ENCODE measurements at places on chromosomes 2 and 18.

DNA sequence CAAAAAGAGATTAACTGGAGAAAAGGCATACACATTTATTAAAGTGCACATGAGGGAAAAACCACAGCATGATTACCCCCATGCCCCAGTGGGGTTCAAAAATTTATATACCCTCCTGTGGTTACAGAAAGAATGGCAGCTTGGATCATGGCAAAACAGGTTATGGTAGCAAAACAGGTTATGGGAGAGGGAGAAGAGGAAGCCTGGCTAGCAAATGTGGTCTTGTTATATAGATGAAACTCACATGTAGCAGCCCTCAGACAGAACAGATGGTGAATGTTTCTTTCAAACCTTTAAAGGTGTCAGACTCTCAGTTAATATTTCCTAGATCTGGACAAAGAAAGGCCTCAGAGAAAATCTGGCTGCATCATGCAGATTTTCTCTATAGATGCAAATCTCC is 178.2 kb upstream of the ZC3H15 start:
- DNase-seq, result no peak

- no peak for DNase-seq
These were observed 8.6 kb downstream of the FAM124B start for GRCh38 chr2:224393157-224393872.

GRCh38 chr2:9333591-9334171 is 89.6 kb downstream of the ITGB1BP1 start:
- no peak for DNase-seq

GRCh38 chr18:58256316-58257080 is 212.5 kb downstream of the NEDD4L start:
- no peak for DNase-seq

GRCh38 chr2:129636692-129637091 is 342.8 kb upstream of the RAB6C start:
- no peak for DNase-seq

DNA sequence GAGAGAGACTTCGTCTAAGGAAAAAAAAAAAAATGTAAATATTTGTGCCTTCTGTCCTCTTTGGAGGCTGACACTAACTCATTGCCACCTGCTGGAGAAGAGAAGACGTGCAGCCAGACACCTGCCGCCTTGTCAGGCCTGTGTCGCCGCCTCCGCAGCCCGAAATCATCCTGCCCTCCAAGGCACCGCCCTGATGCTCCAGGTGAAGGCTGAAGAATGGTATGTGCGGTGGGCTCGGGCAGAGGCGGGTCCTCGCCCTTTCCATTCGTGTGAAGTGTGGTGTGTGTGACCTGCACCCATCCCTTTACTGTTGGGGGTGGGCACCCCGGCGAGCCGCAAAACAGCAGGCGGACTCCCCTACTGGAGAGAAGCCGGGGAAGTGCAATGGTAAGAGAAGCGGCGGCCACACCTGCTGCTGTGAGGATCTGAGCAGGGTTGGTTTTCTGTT is 60.4 kb downstream of the FAM161A start:
- DNase-seq, result no peak

- DNase-seq, result no peak
These were observed 8.9 kb downstream of the PAPOLG start for GRCh38 chr2:60764736-60765534.

DNA sequence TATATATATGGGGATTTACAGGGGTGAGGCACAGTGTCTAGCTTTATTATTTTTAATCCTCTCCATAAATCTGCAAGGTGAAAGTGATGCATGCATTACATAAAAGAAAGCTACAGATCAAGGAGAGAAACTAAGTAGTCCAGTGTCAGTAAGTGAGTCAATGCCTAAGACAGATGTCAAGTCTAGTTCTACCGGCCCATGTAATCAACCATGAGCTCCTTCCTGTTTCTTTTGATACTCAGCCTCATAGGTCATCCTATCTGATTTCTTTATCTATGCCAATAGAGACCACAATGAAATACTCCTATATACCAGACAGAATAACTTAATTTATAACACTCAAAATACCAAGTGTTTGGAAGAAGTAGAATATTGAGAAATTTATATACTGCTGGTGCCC is 20.2 kb upstream of the GYPC start:
- DNase-seq, result no peak

DNA sequence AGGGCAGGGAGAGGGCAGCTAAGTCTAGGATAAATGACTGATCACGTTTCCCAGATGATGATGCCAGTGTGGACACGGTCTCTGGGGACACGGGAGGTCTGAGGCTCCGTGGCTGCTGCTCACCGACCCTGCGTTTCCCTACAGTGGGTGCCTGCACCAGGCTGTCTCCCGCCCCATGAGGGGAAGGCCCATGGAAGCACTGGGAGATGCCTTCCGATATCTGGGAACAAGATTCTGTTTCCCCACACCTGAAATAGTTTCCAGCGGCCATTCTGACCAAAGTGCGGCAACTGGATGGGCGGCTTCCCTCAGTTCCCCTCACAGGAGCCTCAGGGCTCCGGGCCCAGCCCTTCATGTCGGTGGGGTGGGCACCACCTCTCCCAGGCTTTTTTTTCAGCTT is 83.1 kb downstream of the EDAR start:
- DNase-seq, result no peak

- DNase-seq, result no peak
These were observed 856 bp downstream of the FAM228A start for GRCh38 chr2:24175631-24176187.

DNA sequence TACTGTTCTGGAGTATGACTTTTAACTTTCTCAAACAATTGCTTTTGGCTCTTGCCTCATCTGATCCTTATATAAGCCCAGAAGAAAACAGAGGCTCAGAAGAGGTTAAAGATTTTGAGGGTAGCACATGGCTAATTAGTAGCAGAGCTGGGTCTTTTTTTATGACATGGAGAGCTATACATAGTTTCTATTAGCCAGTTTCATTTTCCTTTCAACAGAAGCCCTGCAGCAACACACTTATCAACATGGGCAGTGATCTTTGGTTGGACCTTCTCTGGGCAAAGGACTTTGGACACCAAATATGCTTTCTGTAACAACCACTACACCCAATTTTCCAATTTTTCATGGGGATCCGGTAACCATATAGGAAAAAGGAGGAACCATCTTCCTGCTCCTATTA is 64.9 kb downstream of the NCKAP5 start:
- DNase-seq, result no peak

DNA sequence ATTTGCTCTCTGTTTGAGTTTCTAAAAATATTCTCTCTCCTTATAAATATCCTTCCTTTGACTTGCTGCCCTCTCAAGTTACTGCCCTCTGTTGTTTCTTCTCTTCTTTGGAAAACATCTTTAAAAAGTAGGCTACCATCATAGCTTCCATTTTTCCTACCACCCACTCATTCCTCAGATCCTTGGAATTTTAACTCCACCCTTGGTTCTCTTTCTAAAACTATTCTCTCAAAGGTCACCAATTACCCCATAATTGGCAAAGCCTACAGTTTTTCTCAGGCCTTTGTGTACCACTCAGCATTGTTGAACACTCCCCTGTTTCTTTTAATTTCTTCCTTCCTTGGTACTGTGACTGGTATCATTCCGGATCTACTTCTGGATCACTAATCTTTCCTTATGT is 43.0 kb upstream of the ITGAV start:
- no peak for DNase-seq

DNA sequence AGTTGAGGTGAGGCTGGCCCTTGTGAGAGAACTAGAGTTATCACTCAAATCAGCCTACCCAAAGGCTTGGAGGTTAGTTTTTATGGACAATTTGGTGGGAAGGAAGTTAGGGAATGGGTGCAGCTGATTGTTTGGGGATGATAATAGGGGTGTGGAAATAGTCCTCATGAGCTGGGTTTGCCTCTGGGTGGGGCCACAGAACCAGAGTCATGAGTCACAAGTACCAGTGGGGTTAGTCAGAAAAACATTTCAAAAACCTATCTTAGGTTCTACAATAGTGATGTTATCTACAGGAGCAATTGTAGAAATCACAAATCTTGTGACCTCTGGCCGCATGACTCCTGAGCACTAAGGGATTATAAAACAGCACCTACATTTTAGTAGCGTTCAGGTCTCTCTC is 630.1 kb upstream of the PIK3C3 start:
- no peak for DNase-seq

- DNase-seq, result no peak
These were observed 3.1 kb upstream of the SNED1 start for GRCh38 chr2:240995041-240996021.

DNA sequence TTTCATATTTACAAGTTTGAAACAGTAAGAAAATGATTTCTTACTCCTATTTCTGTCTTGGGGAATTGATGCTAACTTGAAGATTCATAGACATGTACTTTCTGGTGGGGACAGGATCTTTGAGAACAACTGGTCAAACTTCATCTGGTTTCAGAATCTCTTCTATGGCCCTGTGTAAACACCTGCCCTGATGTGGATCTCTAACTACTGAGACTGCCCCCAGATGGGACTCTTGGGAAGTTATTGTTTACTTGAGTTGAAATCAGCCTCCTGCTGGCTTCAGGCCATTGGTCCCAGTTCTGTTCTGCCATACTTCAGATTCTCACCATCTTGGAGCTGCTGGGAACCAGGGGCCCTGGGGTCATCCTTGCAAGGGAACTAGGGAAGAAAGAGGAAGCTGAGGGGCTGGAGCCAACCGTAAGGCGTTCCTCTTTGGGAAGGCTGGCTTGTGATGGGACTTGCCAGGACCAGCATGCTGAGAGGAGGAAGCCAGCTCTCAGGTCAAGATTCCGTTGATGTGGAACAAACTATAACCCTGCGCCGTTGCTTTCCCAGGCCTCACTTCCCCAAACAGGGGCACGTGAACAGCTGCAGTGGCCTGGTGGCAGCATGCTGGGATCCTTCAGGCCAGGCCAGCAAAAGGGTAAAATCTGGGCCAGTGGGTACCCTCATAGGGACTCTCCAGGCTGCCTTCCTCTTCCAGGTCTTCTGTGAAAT is 135.5 kb upstream of the CXCR4 start:
- DNase-seq, result no peak

DNA sequence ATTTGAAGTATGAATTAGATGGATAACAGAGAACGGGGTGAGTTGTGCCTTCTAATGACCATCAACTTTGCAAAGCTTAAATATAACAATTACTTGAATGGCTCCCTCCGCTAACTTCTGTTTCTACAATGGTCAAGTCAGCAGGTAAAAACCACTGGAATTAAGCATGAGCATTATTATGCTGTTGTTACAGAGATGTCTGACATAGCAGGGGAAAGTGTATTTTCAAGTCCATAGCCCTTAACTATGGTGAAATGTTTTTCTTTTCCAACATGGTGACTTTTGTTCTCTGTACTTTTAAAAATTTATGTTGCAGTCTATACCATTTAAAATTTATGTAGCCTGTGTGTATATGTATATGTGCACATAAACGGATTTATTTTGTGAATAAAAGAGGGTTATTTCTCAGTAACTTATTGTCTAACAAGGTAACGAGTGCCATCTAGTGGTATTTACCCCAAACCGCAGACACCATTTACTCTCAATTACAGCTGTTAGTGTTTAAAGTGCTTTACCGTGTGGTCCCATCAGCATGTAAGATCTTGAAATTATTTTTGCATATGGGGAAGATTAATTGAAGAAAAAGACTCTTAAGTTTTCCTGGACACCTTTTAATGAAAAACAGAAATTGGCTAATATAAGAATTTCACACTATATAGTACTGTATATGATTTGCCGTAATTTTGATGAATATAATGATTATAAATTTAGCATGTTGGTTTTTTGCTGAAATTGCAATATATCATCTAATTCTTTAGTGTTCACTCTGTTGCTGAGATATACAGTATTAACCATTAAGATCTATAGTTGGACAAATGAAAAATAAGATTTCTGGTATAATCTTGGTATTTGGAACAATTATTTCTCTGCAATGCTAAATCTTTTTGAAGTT is 78.2 kb downstream of the UBE2E3 start:
- no peak for DNase-seq

GRCh38 chr2:18425210-18425703 is 135.2 kb downstream of the RDH14 start:
- no peak for DNase-seq

DNA sequence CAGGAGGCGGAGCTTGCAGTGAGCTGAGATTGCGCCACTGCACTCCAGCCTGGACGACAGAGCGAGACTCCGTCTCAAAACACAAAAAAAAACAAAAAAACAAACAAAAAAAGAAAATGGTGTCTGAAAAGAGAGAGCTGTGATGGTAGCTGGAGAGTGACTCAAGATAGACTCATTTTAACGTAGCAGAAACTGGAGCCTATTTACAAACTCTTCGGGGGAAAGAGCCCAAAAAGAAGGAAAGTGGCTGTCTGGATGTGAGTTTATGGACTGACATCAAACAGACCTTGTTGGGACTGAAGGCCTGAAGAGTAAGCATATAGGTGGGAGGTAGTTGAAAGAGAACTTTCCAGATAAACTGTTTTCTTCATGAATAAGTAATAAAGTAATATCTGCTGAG is 51.8 kb downstream of the LIMS1 start:
- no peak for DNase-seq

GRCh38 chr2:46329803-46330775 is 32.9 kb downstream of the EPAS1 start:
- no peak for DNase-seq

- DNase-seq, result no peak
These were observed 2.0 kb downstream of the IL1A start for GRCh38 chr2:112782234-112782799.

- DNase-seq, result no peak
These were observed 88.2 kb downstream of the NCOA1 start for GRCh38 chr2:24579053-24579803.

- no peak for DNase-seq
These were observed 66.3 kb upstream of the GLI2 start for GRCh38 chr2:120669121-120669952.

DNA sequence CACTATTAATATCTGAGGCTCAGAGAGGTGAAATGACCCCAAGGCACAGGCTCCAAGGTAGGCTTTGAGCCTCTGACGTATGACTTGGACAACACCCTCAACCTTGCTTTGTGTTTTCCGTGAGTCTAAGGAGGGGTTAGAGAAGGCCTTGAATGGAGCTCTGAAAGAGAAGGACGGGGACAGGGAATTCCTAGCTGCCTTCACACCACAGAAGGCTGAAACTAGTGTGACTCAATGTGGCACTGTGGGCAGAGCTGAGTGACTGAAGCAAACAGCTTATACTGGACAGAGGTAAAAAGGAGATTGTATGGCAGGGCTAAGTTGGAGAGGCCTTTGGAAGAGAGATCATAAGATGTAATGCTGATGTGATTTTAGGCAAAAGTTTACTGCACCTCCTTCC is 3.5 kb upstream of the NCK2 start:
- DNase-seq, result no peak

- no peak for DNase-seq
These were observed 228.5 kb downstream of the RTP5 start for GRCh38 chr2:242098034-242098433.

DNA sequence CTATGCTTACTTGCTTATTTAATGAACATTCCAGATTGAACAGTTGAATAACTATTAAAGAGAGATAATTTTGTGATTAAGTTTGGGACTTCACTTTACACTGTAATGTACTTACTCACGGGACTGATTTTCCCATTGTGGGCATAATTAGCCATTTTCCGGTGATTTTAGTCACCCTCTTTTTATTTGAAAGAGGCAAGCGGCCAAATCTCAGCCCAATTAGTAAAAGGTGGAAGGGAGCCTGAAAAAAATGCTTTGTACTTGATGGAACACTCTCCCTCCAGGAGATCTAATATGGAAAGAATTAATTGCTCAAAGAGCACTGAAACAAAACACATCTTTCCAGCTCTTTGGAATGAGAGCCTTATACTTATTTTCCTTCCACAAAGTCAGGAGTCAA is 50.2 kb downstream of the CALCRL start:
- DNase-seq, result no peak

- no peak for DNase-seq
These were observed 17.5 kb downstream of the VRK2 start for GRCh38 chr2:58064086-58064485.
